ENCODE measurements at places on chromosomes 16 and 17.

DNA sequence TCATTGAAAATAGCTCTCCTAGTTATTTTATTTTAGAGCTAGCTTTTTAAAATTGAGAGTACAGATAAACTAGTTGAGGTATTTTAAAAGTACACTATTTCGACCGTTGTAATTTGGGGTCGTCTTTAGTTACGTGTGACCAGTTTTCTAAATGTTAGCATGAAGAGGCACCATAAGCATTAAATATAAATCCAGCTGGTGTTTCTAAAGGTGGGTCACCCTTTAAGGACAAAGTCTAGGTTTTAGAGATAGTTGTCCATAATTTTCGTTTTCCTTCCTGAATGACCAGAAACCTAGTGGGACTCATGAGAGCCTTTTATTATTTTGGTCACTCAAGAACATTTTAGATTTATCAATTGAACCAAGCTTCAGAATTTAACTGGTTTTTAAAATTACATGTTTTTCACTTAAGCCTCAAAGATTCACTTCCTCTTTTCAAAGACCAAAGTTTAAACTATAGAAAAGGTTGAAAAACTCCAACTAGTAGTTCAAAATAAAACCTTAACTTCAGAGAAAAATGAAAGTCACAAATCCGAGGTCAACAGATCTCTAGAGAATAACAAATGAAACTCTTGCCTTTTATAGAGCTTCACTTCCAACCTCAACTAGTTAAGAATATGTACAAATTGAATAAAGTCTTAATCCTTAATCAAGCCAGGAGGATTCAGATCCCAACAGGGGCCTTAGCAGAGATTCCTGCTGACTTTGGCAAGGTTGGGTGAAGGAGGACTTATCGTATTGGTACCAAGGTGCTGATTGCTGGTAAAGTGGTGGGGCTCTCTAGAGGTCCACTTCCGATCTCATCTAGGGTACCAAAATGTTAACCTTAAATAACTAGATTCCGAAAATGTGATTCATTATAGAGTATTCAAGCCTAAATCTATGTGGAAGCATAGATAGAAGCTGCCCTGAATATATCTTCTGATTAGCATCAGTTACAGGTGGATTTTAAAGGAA lies 32.5 kb downstream of the PHKB start:
- DNase-seq = no peak

GRCh38 chr17:13374203-13375143 lies 227.3 kb downstream of the HS3ST3A1 start:
- DNase-seq = no peak

- DNase-seq = no peak
These were observed 18.4 kb downstream of the KIFC3 start for GRCh38 chr16:57783883-57784282.

DNA sequence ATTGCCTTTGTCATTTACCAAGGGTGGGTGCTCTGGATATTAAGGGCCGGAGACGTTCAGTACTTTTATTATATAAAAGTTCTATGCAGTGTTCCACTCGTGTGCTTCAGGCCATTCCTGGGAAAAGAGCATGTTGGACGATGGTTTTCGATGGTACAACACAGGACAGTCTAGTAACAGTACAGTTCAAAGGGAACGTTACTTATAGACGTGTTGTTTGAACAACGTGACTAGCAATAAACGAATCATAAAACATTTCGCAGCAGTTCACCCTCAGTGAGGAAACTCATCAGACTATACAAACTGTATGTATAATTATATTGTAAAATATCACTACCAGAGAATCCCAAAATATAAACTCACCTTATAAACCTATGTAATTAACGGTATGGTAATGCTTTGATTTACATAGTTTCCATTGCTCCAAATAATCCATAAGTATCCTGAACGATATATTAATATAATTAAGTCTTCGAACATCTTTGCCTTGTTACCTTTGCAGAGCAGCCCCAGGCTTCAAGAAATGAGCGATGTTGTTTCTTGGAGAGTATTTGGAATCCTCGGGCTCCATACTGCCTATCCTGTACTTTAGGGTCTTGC lies 589 bp downstream of the NMT1 start:
- DNase-seq = no peak

DNA sequence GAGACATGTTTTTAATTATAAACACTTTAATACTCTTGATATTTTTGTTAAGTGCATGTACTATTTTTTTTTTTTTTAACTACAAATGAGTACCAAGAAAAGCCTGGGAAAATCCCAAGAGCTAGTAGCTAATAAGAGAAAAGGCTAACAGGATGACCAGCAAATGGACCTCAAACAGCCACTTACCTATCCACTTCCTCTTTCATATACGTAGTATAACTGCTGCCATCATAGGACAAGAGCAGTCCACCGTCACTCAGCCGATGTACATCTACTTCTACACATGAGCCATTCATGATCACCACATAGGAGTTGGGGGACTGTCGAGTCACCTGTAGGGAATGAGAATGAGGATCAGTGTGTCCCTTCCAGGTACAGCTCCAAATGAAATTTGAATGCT lies 128.0 kb upstream of the C17orf78 start:
- DNase-seq = no peak

GRCh38 chr17:67855504-67856324 lies 30.4 kb downstream of the BPTF start:
- no peak for DNase-seq

GRCh38 chr16:88810166-88810911 lies 1.4 kb downstream of the APRT start:
- DNase-seq = no peak

DNA sequence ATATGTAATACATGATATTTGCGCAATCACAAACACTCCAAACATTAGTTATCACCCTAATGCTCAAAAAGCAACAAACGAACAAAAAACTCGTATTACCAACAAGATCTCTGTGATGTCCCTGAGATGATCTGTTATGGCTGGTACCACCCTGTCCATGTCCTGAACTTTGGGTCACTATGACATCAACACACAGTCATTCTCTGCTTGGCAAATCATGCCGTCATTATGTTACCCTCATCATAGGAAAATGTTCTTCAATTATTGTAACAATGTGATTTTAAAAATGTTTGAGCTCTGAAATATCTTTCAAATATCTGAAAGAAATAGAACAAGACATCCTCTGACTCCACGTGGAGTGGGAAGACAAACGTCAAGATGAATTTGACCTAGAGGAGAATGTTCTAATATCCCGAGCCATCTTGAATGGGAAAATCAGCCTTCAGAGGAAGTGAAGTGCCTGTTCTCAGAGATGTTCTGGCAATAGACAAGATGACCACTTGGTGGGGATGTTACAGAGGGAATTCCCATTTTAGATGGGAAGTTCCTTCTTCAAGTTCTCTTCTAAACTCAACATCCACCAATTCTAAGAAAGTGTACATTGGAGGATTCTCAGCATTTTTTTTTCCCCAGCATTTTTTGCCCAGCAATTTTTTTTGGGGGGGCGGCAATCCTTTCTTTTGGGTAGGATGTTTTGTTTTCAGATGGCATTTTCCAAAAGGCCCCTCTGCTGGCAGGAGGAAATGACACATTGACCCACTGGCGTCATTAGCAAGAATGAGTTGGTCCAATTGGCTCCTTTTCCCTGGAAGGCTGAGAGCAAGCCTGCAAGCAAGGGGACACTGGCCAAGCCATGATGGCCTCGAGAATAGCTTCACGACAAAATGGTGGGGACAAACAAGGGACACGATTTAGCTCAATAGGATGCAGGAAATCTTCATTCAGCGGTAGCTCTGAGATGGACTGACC lies 3.7 kb upstream of the HSD17B2 start:
- no peak for DNase-seq

- DNase-seq = peak; percentile 3
These were observed 127.3 kb downstream of the CDRT15L2 start for GRCh38 chr17:20706751-20707373.

DNA sequence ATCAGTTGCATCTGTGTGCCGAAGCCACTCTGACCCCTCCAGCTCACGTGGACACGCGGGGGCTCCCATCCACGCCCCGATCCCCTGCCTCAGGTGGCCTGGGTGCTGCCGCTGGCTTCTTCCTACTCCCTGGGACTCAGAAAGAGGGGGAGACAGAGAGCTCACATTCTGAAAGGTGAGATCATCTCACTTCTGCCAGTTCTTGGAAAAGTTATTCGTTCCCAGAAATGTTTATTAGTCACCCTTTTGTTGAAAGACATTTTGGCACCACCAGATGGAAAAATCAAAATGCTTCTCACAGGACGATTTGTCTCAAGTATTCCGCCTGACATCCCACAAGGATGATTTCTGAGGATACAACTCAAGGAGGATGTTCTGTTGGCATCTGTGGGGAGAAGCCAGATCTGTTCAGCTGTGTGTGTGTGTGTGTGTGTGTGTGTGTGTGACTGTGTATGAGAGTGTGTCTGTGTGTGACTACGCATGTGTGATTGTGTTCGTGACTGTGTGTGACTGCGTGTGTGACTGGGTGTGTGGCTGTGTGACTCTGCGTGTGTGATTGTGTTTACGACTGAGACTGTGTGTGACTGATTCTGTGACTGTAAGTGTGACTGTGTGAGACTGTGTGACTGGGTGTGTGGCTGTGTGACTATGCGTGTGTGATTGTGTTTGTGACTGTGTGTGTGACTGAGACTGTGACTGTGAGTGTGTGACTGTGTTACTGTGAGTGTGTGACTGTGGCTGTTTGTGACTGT lies 207.3 kb downstream of the NTN1 start:
- no peak for DNase-seq

- no peak for DNase-seq
These were observed 545.2 kb upstream of the CDH11 start for GRCh38 chr16:65667011-65667578.

- DNase-seq = no peak
These were observed 93.5 kb downstream of the NXN start for GRCh38 chr17:885971-886571.

DNA sequence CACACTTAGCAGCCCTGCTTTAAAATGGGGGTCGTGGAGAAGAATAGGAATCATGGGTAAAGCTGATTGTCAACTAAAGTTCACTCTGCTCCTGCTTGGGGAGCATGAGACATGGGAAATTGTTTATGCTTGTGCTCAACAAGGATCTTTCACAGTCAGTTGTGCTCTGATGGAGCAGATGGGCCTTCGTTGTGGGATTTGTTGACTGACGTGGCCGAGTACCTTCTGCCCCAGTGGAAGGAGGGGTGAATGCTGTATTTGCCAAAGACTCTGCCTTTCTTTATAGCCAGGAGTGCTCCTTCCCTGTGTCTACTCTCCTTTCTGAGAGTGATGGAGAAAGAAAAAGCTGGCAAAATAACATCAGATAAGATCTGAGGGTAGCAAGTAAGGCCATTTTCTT lies 11.4 kb downstream of the ARSG start:
- no peak for DNase-seq

- DNase-seq = no peak
These were observed 1.4 kb downstream of the SETD6 start for GRCh38 chr16:58516768-58517107.

GRCh38 chr17:65656390-65657250 lies 95.2 kb upstream of the AXIN2 start:
- DNase-seq = no peak

DNA sequence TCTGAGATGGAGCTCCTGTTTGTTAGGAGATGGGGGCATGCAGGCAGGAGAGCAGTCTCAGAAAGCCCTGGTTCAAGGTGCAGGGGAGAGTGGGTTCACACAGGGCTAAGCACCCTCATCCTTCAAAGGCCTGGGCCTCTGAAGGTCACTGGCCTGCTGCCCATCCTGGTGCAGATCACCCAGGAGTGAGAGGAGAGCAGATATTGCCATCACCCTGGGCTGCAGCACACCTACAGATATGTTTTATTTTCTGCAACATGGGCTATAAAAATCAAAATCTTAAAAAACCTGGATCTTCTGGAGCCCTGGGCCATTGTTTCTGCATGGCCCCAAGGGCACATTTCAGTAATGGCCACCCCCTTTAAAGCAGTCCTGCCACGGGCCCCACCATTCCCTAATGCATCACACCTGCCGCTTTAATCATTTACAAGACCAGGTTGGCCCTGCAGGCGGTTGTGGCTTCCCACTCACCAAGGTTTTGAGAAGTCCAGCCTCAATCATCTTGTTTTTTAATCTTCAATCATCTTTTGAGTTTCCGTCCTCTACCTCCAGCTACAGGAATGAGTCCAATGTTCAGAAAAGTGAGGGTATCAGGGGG lies 20.4 kb upstream of the NUP93 start:
- DNase-seq = no peak

- DNase-seq = no peak
These were observed 330.0 kb upstream of the SOX9 start for GRCh38 chr17:71790791-71791190.

DNA sequence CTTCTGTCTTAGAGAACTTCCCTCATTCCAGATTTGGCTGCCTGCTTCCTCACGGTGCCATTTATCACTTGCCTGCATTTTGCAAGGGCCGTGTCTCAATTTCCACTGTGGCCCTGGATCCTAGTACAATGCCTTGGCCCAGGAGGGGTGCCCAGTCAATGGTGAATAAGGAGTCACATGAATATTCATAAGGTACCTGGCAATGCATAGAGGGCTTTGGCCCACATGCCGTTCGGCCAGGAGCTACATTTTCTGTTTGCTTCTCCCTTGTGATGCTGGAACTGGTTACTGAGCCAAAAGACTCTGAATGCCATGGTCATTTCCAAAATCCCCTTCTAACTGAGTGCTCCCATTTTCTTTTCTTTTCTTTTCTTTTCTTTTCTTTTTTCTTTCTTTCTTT lies 4.8 kb upstream of the PIRT start:
- DNase-seq = no peak

DNA sequence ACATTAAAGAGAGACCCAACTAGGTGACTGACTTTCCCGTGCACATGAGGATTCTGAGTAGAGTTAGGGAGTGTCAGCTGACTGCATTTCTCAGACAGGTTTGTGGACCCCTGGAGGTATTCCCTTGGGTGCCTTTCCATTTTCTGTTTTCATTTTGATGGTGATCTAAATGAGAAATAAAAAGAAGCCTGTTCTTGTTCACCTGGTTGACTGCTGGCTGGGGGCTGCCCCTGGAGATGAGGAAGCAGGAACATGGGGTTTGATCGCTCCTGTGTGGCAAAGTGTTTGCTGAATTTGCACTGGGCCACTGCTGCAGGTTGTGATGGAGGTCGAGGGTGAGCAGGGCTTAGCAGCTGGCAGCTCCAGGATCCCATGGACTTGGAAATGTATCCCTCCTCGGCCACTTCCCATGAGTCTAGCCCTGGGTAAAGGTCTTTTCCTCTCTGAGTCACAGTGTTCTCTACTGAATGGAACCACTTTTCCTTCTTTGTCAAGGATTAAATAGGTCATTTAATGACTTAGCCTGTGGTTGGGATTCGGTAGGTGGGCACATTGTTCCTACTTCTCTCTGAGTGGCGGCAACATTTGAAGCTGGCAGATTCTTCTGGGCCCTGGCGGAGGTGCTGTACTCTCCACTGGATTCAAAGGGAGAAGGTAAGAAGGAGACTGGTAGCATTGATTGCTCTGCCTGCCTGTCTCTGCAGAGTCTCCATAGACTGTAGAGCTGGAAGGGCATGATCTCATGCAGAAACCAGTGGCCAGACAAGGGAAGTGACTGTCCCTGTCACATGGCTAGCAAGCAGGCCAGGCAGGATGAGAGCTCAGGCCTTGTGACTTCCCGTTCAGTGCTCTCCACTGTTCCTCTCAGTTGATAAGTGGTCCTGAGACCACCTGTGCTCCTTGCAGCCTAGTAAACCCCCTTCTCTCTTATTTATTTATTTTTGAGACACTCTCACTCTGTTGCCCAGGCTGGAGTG lies 17.9 kb downstream of the SNX29 start:
- DNase-seq = no peak

GRCh38 chr16:79267146-79267545 lies 333.4 kb downstream of the MAF start:
- no peak for DNase-seq
